Jurkat, Clone E6-1 (cell line): ENCODE measurements at places on chromosomes 13 and 19.

DNA sequence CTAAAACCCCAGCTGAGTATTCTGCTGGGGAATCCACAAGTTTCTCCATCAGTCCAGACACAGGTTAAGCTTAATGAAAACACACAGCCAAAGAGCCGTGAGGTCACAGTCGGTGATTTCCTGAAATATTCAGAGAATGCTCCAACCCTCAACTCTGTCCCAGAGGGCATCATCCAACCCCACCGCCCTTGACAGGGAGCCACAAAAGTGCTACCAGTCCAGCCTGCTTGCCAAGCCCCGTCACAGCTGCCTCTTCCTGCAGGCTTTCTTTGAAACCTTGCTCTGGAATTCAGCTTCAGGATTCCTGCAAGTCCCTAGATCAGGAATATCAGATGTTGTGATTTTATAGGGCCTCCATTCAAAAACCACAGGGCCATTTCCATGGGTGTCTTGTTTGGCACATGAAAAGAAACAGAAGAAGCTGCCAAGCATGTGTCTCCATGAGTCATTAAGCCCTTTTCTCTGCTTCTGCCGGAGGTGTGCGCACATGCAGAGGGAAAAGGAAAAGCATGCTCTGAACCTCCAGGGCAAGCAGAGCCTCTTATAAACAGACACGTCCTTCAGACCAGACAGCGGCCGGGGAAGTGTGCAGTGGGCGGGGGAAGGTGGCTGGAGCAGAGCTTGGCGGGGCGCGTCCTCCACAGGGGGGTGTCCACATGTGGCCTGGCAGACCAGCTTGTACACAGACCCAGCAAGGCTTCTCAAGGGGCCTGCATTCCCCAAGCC lies 164.7 kb downstream of the KATNAL1 start:
- no peak for DNase-seq

GRCh38 chr19:52660981-52661380 lies 22.8 kb upstream of the ZNF83 start:
- DNase-seq = no peak

GRCh38 chr13:44955406-44955805 lies 33.9 kb downstream of the NUFIP1 start:
- DNase-seq = no peak

- DNase-seq = no peak
Measured at GRCh38 chr19:5109560-5109959, 140.6 kb downstream of the KDM4B start.

GRCh38 chr19:48714759-48715675 lies 4.5 kb downstream of the MAMSTR start:
- no peak for DNase-seq

DNA sequence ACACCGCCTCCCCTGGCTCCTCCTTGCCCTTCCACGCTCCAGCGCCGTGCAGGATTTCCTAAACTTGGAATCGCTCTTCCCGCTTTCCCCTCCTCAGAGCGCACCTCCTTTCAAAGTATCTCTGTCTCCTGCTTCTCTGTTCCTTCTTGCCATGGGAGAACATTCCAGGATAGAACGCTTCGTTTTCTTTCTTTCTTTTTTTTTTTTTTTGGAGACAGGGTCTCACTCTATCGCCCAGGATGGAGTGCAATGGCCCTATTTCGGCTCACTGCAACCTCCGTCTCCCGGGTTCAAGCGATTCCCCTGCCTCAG lies 574 bp upstream of the XPO4 start:
- no peak for DNase-seq
